ENCODE measurements at places on chromosomes 3 and 15.

GRCh38 chr3:57872606-57873005, 116.5 kb downstream of the SLMAP start:
- no peak for DNase-seq

DNA sequence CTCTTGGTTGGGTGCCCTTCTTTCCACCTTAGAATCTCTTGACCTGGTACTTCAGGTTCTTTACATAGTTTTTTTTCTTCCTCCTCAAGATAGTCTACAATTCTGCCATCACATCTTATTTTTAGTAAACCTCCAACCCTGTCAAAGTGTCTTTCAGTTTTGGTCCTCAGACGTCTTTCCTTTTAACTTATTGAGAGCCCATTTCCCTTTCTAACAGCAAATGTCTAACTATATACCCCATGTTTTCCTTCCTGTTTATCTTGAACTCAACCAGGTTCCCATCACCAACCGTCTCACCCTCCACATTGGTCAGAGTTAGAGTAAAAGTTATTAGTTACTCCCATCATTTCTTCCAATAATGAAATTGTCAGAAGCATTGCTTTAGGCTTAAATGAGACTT, 10.4 kb downstream of the KBTBD12 start:
- no peak for DNase-seq

GRCh38 chr3:79354179-79354688, 413.6 kb downstream of the ROBO1 start:
- DNase-seq = no peak

GRCh38 chr3:29694783-29695182, 413.9 kb downstream of the RBMS3 start:
- no peak for DNase-seq

- DNase-seq = no peak
Measured at GRCh38 chr15:47814620-47815019, 97.3 kb downstream of the SEMA6D start.

DNA sequence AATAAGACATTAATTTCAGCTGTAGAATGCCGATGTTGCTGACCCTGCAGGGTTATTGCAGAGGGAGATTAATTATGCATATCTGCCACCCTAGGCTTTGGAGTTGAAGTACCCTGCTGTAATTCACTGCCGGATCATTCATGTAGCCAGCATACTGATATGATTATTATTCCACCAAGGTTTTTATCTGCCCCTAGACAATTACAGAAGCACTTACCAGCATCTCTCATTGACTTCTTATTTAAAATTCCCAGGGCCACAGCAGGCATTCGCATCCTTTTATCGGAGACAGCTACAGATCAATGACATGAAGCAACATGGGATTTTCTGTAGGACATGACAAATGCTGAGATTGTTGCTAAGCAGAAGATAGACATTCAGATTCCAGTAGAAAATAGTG, 31.3 kb downstream of the IL1RAP start:
- DNase-seq = no peak

- DNase-seq = no peak
Measured at GRCh38 chr15:68368731-68369435, 63.1 kb downstream of the ITGA11 start.

GRCh38 chr3:30858894-30859389, 35.5 kb downstream of the GADL1 start:
- DNase-seq = no peak

DNA sequence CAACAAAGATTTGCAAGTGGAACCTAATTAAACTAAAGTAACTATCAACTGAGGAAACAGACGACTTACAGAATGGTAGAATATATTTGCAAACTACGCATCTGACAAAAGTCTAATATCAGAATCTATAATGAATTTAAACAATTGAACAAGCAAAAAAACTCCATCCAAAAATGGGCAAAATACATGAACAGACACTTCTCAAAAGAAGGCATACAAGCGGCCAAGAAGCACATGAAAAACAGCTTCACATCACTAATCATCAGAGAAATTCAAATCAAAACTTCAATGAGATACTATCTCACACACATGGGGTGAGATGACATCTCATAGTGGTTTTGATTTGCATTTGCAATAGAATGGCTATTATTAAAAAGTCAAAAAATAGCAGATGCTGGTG, 128.6 kb downstream of the POLR2M start:
- no peak for DNase-seq

DNA sequence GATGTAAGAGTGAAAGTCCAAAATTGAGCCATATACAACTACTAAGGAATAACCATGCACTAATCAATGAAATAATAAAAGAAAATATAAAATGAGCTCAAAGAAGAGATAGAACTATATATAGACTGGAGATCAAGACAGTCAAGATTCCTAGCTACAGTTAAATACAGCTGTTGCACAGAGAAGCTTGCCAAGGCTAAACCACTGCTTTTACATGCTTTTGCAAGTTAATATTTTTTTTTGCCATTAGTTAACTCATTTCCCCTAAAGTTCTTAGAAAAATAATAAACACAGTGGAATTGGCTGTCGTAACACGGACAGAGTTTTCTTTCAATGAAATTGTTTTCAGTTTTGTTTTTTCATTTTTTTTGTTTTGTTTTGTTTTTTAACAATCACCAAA, 123.0 kb downstream of the VGLL3 start:
- no peak for DNase-seq
